SJSA1 (cell line): ENCODE measurements at places on chromosomes 5 and 9. TPM values are rescaled to one million over a fixed set of nuclear protein-coding genes. Genes with fewer than 3 reads are reported as not detected.

DNA sequence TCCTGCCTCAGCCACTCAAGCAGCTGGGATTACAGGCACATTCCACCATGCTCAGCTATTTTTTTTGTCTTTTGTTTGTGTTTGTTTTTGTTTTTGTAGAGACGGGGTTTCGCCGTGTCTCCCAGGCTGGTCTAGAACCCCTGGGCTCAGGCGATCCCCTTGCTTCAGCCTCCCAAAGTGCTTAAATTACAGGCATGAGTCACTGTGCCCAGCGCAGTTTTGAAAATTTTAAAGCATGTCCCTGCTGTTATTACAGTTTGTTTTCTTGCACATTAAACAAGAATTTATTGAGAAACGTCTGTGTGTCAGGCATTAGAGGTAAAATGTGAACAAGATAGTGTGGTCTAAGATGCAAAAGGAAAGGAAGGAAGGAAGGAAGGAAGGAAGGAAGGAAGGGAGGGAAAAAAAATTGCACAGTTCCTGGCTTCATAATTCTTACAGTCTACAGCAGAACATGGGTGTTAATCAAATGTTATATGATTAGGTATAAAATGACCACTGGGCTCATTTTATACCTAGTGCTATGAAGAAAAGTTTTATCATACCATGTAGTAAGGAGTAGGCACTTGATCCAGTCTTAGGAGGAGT, 205.4 kb downstream of the SNX18 start:
- no peaks in the 10 kb centered on the region for H3K36me3 ChIP-seq
- H3K4me3 ChIP-seq, result no peak overlapping the region
- H3K4me1 ChIP-seq, result peaks cover 58% of the 10 kb centered on the region
- peak; percentile 77 for DNase-seq
- peak overlapping the region; percentile 49 for H3K27ac ChIP-seq

GRCh38 chr5:13580058-13580457, 364.4 kb downstream of the DNAH5 start:
- H3K4me1 ChIP-seq, result no peaks in the 10 kb centered on the region
- H3K36me3 ChIP-seq, result no peaks in the 10 kb centered on the region
- DNase-seq, result no peak
- no peaks in the 10 kb centered on the region for H3K27me3 ChIP-seq

DNA sequence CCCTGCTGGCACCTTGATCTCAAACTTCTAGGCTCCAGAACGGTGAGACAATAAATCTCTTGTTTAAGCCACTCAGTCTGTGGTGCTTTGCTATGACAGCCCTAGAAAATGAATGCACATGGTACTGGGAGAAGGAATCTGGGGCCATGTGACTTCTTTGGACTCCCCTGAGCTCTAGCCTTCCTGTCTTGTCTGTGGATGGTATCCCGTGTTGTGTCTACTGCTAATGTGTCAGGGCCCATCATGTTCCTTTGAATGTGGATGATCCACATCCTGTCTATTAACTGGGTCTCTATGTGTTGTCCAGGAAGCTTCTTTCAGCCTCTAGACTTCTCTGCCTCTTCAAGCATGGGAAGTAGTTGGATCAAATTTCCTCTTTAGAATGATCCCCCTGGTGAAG, 25.1 kb downstream of the IL7R start:
- no peak overlapping the region for H3K27ac ChIP-seq
- peaks cover 35% of the 10 kb centered on the region for H3K36me3 ChIP-seq
- DNase-seq, result no peak
- H3K4me3 ChIP-seq, result no peak overlapping the region
- H3K27me3 ChIP-seq, result no peaks in the 10 kb centered on the region

SNX30 gene
- total RNA-seq, result 6.4 and 10.2 TPM in 2 replicates

C5orf46 gene
- 4.3 TPM in 1 of 2 replicates, not detected in the other for total RNA-seq

DBH gene
- not detected in 2 replicates for total RNA-seq

GARNL3 gene
- total RNA-seq, result 0.22 and 2.0 TPM in 2 replicates
